ENCODE measurements at places on chromosomes 5 and 9.

- peak; percentile 67 for DNase-seq
Observed at GRCh38 chr9:86406366-86406765, 52.2 kb upstream of the TUT7 start.

DNA sequence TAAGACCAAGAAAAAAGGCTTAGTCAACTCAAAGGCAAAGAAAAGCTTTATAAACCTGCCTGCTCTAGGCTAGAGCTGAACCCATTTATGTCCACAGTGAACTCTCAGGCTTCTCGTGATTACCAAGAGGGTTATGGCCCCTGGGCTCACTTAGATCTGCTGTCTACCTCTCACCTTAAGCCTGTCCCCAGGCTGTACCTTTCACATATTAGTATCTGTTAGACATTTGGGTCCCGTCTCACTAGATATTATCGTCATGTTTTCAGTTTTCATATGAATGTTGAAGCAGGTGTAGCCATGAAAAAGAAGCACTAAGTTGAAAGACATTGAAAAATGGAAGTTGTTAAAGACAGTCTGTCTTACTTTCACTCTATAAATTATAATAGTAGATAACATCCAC, 75.2 kb upstream of the COX7C start:
- DNase-seq, result no peak

DNA sequence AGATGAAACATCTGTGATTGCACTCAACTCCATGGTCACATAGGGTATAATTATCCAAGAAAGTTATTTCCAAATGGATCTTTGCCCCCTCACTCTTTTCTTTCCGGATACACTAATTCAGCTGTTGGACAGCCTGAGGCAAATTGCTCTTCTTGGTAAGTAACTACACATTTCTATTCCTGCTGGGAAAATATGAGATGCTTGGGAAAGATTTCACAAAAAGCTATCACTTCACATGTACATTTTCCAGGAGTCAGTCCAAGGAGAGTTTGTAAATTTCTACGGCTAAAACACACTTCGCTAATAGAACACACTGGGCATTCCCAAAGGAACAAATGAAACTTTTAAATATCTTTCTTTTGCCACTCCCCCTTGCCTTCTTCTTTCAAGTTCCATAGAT, 123.0 kb upstream of the GRIA1 start:
- no peak for DNase-seq

- DNase-seq, result no peak
Observed at GRCh38 chr9:26833792-26834191, 58.8 kb downstream of the CAAP1 start.

DNA sequence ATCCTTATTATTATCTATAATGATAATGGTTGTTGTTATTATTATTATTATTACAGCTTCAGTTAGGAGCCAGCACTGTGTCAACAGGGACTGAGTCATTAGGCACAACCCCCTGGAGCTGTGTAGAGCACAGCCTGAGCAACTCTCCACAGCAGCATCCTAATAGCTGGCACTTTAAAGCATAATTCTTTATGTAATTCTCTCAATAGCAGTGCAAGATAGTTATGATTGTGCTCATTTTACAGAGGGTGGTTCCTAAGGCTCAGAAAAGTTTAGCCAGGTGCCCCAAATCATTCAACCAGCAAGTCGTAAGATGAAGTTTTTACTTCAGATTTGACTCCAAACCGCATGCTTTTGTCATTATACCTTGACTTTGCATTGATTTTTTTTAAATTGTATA, 390.3 kb downstream of the ANXA1 start:
- DNase-seq, result no peak

DNA sequence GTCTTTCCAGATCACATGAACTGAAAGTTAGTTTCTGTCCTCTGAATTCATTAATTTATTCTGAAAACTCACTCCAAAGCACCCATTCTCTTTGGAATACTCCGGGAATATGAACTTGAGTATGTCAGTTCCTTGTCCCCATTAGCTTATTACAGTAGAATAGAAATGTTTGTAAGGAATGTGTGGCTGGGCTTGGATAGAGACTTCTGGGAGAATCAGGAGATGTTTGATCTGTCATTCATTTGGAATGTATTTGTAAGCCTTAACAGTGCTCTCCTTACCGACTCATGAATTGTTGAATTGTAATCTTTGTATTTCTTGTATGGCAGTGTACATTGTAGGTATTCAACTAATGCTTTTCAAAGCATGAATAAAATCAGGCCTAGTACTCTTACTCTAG, 548.4 kb downstream of the LRRC70 start:
- DNase-seq, result peak; percentile 66

DNA sequence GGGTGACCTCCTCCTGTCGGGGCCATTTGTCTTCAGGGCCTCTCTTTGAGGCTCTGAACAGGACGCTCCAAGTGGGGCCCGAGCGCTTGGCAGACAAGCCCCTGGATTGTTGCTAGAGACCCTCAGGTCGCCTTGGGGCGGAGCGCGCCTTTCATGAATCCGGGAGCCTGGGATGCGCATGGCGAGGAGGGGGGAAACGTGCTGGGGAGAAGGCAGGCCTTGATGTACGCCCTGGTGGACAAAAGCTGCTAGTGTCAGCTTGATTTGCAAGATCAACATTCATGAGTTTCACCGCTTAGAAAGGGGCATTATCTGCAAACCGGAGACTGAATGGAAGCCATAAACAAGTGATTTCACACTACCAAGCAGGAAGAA, 226.3 kb downstream of the SMARCA2 start:
- DNase-seq, result peak; percentile 87

GRCh38 chr9:89538871-89539270, 41.0 kb upstream of the SEMA4D start:
- no peak for DNase-seq

- no peak for DNase-seq
Observed at GRCh38 chr9:34097865-34098264, 28.6 kb downstream of the DCAF12 start.

GRCh38 chr9:34373749-34374148, 2.9 kb downstream of the MYORG start:
- DNase-seq, result no peak

- no peak for DNase-seq
Observed at GRCh38 chr5:436641-436975, 6.4 kb upstream of the EXOC3 start.

GRCh38 chr5:179873588-179874110, 15.0 kb upstream of the MRNIP start:
- DNase-seq, result no peak

GRCh38 chr9:108241384-108242073, 614.3 kb downstream of the ACTL7B start:
- DNase-seq, result no peak

DNA sequence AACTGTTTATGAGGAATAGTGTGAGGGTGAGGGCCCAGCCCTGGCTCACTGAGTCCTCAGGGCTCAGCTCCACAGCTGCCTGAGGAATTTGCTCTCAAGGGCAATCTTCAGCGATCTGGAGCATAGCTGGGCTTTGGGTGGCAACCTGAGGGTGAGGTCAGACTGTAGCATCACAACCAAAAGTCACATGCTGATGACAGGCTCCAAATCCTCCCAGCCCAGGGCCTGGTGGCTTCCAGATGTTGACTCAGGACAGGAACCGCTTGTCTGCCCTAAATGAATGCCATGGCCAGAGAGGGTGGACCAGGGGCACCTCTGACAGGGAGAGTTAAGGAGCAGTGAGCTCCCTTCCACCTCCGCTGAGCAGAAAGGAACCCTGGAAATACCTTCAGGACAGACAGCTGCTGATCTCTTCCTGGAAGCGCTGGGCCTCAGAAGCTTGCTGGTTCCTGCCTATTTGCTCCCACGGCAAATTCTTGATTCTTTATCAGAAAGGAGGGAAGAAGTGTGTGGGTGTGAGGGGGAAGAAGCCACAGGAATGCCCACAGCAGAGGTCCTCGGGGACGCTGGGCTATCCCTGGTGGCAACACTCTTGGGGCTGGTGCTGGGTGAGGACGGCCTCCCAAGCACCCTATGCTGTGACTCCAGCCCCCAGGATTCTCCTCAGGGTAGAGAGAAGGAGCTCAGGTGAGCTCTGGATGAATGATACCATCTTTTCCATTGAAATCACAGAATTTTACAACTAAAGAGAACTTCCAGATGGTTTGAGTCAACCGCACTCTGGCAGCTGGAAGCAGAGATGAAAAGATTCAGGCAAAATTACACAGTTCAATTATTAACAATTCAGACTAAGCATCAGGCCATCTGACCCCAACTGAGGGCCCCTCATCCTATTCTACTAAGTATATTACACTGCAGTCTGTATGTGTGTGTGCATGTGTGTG, 13.8 kb upstream of the CTSL start:
- DNase-seq, result peak; percentile 71

DNA sequence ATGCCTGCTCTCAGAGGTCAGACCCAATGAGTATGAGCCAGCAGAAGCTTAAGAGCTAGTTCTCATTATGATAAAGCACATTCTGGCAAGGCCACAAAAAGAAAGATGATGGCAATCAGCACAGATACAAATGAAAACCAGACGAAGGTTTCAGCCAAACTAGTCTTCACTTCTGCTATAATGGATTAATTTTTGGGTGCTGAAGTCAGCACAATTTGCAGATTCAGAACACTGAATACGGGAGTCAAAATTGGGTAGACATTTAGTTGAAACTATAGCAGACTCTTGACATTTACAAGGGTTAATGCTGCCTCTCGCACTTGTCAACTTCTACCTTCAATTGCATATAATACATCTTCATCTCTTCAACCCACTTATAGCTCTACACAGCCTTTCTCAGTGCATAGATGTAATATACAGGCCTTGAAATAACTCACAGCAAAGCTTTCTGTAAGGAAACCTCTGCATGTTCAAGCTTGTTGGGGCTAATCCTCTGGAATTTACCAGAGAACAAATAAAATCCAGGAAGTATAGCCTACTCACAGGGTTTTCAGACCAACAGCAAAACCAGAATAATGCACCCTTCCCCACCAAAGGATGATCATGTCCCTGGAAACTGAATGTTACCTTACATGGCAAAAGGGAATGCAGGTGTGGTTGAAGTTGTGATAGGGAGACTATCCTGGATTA, 77.1 kb downstream of the BAAT start:
- DNase-seq, result no peak

GRCh38 chr5:145110834-145111233, 724.3 kb downstream of the PRELID2 start:
- no peak for DNase-seq

- DNase-seq, result no peak
Observed at GRCh38 chr5:175711472-175712312, 53.8 kb downstream of the HRH2 start.

DNA sequence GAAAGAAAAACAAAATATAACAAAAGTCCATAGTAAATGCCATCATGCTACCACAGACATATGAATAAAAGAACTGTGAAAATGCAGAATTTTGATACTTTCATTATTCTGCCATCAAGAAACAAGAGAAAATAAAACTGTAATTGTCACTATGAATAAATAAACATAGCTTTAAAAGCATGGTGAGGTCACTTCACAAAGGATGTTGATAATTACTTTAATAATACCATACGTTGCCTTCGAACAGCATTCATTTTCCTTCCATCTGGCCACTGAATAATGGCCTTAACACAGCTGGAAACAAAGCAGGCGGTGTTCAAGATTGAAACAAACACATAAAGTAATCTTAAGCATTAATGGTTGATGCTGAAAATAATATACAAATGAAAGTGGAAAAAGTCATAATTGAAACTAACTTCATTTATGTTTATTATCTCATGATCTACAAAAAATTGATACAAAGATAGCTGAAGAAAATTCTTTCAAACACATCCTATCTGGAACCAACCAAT, 102.0 kb downstream of the AGTPBP1 start:
- DNase-seq, result no peak

DNA sequence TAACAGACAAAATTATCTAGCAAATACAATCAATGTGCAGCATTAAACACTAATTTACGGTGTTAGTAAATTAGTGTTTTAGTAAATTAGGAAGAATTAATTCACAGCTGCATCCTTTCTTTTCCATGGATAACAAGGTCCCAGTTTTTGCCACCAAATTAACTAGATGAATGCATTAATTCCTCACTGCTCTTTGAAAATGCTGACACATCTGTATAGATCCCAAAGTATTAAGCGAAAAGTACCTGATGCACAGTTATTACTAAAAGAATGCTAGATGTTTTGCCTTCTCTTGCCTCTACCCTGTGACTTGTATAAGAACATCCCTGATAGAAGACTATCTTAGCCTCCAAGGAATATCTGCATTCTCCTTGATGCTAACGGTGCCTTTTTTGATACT, 612.7 kb upstream of the DMAC1 start:
- DNase-seq, result no peak

GRCh38 chr5:117738571-117738970, 1163.9 kb upstream of the SEMA6A start:
- no peak for DNase-seq

Measured in fibroblast of skin of right quadriceps (primary cell).